Dermis microvascular lymphatic vessel endothelial cell (primary cell): ENCODE measurements at places on chromosomes 5 and 9.

DNA sequence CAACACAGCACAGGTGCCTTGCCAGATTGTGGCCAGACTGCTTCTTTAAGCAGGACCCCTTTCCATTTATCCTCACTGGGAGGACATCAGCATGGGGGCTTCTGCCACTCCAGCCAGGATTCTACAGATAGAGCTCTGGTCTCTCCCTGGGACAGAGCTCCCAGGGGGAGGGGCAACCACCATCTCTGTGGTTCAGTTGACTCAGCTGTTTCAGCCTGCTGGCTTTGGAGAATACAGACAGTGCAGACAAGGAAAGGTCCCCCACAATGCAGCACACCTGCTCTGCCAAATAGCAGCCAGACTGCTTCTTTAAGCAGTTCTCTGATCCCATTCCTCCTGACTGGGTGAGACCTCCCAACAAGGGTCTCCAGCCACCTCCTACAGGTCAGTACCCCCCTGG lies 132.8 kb downstream of the OR2K2 start:
- no peak for DNase-seq

DNA sequence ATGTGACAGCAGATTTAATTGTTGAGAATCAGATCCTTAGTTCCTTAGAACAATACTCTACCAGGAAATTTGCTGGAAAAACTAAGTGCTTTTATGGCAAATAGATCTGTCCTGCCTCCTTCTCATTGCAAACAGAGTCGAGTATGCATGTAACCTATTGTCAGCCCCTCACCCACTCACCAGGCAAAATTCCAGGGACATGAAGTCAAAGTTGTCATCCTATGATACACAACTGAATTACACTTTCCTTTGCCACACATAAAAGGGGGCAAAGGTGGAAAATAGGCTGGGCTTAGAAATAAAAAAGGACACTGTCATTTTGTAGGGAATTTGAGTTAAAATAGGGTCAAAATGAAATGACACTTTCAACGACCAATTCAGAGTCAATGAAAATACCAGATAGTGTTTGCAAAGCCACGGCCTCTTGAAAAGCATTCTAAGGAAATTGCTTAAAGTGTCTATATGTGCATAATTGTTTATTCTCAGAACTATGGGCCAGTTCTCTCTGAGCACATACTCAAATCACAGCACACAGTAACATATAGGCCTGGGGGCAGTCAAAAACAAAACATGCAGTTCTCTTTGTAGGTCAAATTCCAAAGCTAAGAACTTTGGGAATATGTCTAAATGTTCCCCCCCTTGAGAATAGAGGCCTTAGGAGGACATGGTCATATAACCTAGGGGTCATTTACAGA lies 452.8 kb downstream of the NFIB start:
- DNase-seq = peak; percentile 33

DNA sequence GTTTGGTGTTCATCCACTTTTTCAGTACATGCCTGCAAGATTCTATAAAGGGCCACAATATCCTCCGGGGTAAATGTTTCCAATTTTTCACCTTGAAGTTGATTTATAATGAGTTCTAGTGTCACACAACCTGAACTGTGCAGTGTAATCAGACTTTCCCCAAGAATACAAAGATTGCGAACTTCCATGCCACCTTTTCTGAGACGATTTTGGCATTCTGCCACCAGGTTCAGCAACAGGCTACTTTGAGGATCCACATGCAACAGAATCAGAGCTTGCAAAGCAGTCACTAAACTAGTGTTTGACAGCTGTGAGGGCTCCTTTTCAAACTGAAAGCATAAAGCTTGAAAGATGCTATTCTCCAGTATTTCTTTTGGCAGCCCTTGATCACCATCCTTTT lies 1.6 kb downstream of the FASTKD3 start:
- DNase-seq = no peak

GRCh38 chr5:39377613-39378012 lies 13.3 kb upstream of the C9 start:
- DNase-seq = no peak

GRCh38 chr5:6673031-6673430 lies 39.8 kb downstream of the SRD5A1 start:
- peak; percentile 55 for DNase-seq

- DNase-seq = no peak
These were observed 20.8 kb upstream of the SNCAIP start for GRCh38 chr5:122291000-122291901.

DNA sequence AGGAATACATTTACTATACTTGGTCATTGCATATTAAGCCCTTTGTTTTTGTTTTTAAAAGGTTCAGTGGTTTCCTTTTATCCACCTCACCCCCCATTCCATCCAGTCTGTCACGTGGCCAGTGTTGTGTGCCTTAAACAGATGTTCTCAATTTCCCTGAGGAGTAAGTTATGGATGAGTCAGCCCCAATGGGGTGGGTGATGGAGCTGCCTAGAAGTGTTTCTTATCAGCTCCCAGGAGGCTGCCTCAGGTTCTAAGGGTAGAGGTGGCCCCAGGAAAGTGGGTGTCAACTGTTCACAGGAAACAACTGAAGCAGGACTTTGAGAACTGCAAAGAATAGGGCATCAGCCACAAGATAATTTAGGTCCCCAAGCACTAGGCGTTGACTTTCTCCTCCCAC lies 41.1 kb downstream of the ACTBL2 start:
- peak; percentile 95 for DNase-seq

DNA sequence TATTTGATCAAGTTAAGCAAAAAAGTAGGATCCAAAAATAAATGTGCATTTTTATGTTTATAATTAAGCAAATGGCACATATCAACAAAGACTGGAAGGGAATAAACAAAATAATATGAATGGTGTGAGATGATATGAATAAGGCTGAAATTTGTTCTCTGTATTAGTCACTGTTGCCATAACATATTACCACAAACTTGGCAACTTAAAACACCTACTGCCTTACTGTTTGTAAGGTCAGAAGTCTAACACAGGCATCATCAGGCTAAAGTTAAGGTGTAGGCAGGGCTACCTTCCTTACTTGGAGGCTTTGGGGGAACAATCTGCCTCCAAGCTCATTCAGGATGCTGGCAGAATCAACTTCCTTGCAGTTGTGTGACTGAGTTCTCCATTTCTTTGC lies 19.3 kb downstream of the PGGT1B start:
- DNase-seq = peak; percentile 4

- DNase-seq = peak; percentile 15
These were observed 534.5 kb downstream of the BNC2 start for GRCh38 chr9:16335788-16336580.

DNA sequence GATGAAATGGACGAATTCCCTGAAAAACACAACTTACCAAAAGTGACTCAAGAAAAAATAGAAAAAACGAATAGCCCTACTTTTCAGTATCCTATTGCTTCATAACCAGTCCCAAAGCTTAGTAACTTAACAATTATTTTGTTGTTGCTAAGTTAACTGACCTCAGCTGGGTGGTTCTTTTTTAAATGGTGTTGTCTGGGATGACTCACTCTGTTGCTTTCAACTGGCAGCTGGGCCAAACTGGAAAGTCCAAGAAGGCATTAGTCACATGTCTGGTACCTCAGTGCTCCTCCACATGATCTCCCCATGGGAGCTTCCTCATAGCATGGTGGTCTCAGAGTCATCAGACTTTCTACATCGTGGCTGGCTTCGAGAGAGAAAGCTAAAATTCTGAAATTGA lies 47.8 kb upstream of the ADAMTS2 start:
- DNase-seq = no peak

- no peak for DNase-seq
These were observed 497.2 kb downstream of the MAT2B start for GRCh38 chr5:164002628-164003027.

GRCh38 chr9:107557236-107557990 lies 67.8 kb upstream of the KLF4 start:
- peak; percentile 4 for DNase-seq

GRCh38 chr5:181255836-181256578 lies 4.9 kb downstream of the TRIM52 start:
- no peak for DNase-seq

DNA sequence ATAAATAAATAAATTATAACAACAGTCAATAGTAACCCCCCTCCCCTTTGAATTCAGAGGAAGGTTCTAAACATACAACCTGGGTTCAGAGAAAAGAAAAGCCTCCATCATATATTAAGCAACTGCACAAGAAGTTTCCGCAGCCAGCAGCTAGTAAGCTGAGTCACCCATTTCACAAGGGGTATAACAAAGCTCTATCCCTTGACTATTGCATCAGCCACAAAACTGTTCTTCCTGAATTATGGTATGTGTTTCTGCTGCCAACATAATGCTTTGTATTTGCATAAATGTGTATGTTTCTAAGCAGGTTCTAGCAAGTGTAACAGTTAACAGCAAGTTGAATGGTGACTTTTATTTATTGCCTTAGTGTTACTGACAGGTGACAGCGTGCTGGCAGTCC lies 6.8 kb upstream of the CEP120 start:
- peak; percentile 47 for DNase-seq

DNA sequence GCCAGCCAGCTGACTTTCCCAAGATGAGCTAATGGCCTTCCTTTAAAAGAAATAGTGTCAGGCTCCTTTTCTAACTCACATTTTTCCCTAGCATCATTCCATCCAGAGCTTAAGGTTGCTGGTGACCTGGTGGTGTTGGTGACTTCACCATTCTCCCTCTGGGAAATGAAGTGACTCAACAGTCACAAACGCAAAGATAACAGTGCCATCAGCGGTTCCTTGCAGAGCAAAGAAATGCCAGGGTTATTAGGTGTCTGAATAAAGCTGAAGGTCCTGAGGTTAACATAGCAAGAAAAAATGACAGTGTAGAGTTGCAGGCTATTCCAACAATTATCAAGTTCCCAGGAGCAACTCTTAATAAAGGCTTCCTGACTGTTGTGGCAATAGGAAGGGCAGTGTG lies 111.8 kb upstream of the SLC44A1 start:
- DNase-seq = peak; percentile 6

- no peak for DNase-seq
These were observed 76.1 kb downstream of the KIF4B start for GRCh38 chr5:155089643-155090042.

GRCh38 chr5:143207563-143208364 lies 195.7 kb downstream of the NR3C1 start:
- peak; percentile 20 for DNase-seq

GRCh38 chr5:58076483-58077257 lies 383.2 kb downstream of the PLK2 start:
- no peak for DNase-seq

DNA sequence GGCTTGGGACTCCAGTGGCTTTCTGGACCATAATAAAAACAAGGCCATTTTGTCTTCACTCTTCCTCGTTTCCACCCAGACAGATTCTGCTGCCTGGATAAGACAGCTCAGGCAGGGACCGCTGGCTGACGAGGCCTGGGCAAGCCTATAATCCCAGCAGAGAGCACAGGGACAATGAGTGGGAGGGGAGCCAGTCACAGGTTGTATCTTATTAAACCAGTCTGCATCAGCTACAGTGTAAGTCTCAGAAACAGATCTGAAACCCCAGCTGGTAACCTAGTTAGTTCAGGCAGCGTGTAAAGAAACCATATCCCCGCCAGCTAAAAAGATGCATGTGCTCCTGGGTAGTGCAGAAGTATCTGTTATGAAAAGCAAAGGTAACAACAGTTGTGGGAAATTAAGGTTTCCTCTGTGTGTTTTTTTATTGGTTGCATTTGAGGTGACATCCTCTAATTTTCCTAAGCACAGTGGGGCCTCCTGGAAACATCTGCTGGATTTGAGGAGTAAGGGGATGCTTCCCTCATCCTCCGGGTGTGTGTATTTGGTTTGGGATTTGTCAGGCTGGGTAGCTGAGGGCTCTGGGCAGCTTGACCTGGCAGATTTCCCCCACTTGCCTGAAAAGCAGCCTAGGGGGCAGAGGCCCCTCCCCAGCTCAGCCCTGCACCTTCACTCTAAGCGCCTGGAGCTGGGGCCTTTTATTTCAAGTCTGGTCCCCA lies 15.2 kb upstream of the TAL2 start:
- no peak for DNase-seq

DNA sequence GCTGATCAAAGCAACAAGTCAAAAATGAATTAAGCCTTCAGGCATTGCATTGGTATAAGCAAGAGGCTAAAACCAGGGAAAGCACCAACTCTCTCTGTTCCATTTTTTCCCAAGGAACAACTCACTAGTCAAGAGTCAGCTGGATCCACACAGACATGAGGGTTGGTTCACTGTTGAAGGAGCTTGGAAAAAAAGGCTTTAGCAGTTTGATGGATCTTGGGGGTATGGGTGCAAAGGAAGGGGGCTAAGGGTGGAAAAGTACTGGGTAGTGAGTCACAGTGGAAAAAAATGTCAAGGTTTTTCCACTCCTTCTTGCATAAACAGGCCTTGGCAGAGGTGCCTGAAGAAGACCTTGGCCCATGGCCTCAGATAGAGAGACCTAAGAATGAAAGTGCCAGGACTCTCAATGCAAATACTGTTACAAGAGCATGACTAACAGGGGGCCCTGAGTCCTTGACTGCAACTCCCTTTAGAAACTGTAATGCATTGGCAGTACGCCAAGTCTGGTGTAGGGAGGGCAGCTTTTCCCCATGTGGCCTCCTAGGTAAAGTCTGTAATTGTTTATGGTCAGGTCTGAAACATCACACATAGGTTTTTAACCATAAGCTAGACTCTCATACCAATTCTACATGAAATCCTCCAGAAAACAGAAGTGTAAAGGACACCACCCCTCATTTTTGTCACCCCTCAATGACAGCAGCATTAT lies 23.7 kb downstream of the ACTL7A start:
- DNase-seq = peak; percentile 22

DNA sequence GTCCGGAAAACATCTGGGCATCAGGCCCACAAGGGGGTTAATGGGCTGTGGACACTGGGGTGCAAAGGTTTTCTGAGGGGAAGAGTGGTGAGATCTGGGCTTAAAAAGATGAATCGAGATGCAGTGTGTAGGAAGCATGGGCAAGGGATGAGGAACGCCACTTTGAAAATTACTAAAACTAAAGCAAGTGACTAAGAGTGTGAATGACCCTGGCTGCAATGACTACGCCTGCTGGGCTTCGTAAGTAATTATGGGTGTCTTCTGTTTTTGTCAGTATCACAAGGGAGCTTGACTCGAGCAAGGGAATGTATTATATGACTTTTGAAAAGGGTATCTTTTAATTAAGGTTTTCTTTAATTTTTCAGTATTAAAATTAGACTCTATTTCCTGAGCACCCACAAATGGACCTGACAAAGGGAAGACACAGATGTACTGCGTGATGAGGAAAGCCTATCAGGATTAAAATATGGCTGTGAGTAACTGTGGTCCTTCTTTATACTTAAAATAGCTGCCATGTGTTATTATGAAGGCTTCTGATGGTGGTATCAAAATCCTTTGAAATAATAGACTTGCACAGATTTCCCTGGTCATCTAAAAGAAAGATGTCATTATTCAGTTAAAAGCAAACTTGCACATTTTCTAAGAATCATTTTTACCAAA lies 4.2 kb downstream of the CTXN3 start:
- no peak for DNase-seq

- DNase-seq = peak; percentile 27
These were observed 187.5 kb downstream of the TMEM38B start for GRCh38 chr9:105881654-105882349.

DNA sequence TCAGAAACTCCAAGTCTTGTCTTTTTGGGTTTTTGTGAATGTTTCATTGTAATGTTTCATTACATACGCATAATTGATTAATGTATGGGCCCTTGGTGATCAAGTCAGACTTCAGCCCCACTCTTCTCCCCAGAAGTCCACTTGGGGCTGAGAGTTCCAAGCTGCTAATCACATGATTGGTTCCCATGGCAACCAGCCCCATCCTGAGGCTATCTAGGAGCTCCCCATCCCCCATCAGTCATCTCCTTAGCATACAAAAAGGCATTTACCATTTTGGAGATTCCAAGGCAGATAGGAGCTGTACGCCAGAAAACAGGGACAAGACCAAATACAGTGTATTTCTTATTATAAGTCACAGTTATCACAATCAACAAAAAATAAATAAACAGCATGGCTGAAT lies 22.9 kb upstream of the SYK start:
- no peak for DNase-seq

- DNase-seq = no peak
These were observed 24.1 kb upstream of the TRAF1 start for GRCh38 chr9:120950421-120951388.
